Omental fat pad (tissue), 4 donors: ENCODE measurements at places on chromosomes 13 and 19.

DNA sequence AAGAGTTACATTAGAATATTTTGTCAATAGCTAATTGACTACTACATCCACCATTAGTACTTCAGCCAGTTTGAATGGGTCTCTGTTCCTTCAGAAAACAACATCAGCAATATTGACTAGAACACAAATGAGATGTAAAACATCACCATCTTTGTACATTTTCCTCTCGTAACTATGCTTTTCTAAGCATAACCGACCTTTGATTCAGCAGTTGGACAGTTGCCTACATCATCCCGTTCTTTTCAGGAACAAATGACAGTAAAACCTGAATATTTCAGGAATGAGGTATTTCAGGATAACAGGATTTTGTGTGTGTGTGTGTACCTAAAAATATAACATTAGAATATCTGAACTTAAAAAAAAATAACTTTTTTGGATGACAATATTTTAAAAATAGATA lies 60.9 kb downstream of the STARD13 start:
- no peak for DNase-seq

GRCh38 chr19:2096480-2097202 lies at the start of gene IZUMO4:
Gene IZUMO4, plus strand, starts transcription at chr19:2096915. Its CDS starts 31 bp downstream, at chr19:2096946.
- peak; percentile 99 for DNase-seq

DNA sequence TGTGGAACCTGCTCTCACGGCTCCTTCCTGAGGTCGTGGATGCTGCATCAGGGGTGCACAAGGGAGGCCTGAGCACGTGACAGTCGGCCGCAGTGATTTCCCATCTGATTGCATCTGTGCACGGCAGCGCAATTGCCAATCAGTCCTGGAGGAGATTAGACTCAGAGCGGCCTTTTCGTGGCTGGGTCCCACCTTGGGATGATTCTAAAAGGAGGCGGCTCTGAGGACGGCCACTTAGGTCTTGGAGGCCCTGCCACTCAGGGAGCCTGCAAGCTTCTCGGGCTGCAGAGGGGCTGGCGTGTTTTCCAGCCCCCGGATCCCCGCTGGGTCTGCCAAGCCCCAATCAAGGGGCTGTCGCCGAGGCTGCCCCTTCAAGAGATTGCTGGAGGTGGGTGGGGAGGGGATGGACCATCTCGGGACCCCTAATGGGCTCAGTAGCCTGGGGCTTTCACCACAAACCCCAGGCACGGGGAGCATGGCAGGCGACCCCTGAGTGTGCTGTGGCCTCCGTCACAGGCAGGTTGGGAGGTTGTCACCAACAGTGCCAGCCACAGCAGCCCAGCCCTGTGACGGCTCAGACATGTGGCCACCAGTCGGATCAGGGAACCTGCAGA lies 51.6 kb downstream of the SOX1 start:
- DNase-seq, result no peak

- no peak for DNase-seq
Observed at GRCh38 chr19:5718037-5718578, 1.8 kb downstream of the LONP1 start.

- DNase-seq, result no peak
Observed at GRCh38 chr19:49543032-49543431, 15.2 kb downstream of the RCN3 start.

DNA sequence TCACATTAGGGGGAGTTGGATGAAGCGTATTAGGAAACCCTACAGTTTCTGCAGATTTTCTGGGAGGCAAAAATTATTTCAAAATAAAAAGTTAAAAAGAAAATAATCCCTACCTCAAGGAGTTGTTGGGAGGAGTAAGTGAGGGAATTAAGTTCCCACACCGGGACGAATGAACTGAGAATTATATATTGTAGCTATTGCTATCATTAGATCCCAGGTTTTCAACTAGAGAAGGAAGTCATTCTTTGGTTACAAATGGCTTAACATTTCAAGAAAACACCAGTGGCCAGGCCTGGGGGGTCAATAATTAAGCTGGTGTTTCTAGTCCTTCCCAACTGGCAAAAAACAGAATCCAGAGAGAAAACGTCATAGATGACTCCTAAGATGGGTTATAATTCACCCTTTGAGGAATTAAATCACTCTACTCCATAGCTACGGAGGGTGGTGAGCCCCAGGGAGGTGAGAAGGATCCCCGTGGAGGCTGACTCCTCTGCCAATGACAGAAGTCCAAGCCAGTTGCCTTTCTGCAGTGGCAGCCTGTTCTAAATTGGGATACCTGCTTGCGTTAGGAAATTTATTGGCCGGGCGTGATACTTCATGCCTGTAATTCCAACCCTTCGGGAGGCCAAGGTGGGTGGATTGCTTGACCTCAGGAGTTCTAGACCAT lies 1.2 kb upstream of the MYDGF start:
- no peak for DNase-seq

DNA sequence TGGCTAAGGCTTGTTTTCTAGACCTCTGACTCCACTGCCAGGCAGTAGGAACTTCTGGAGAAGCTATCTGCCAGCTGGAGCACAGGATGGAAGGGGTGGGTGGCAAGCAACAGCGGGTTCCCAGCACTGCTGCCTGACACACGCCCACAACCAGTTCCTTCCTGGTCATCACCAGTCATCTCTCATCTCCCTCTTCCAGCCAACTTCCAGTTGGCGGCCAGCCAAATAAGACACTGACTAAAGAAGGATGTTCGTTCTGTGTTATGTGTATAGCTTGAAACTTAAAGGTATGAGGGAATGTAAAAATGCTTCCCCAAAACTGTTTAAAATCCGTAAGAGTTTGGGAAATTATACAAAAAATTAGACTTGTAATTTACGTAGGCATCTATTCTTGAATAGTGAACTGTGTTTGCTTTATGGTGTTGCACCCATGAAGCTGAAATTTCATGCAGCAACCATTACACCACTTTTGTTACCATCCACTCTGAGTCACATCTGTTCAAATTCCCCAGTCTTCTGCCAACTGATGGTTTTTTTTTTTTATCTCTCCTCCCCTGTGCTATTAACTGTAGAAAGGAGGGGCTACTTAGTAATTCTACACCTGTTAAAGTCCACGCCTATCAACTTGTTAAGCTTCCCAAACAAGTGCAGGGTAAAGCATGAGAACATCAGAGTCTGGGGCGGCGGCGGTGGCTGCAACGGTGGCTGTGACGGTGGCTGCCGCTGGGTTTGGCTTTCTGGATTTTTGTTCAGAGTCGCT lies 86.2 kb upstream of the FRY start:
- DNase-seq, result peak; percentile 75

DNA sequence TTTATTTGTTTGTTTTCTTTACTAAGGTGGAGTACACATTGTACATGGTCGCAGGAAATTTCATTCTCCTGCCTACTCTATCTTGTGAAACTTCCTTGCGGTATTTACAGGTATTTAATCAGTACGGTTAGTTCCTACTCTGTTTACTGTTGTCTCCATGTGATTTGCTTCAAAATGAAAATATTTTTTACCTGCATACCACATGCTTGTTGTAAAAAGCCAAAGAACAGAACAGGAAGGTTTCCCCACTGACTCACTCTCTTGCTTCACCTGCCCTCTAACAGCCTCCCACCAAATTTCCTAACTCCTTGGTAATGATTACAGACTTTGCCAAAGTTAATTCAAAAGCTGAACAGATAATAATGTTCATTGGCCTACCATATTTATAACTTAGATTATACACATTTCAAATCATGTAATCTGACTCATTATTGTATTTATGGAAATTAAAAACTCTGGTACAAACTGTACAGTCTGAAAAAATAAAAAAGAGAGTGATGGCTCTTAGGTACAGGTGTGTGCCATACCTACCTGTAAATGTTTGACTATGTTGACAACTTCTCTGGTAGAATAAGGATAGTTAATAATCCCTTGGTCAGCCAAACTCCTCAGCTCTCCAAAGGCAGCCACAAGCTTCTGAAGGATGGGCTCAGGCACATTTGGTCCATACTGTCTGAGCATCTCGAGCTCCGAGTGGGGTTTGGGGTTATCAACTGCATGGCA lies 239.9 kb downstream of the VWA8 start:
- no peak for DNase-seq

- no peak for DNase-seq
Observed at GRCh38 chr13:79782541-79783205, 301.7 kb downstream of the NDFIP2 start.

DNA sequence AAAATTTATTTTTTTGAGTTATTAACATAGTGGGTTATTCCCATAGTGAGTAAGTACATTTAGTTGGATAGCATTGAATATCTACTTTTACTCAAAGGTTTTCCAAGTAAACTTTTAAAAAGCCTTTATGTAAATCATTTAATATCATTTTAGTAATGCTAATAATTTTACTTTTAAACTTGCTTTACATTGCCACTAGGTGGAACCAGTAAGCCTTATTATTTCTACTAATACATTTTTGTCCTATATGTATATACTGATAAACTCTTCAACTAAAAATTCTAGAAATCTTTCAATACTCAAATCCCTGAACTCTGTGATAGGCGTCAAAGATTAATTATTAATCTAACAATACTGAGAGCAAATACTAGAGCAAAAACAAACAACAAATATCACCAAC lies 1709.2 kb upstream of the PCDH20 start:
- DNase-seq, result no peak

DNA sequence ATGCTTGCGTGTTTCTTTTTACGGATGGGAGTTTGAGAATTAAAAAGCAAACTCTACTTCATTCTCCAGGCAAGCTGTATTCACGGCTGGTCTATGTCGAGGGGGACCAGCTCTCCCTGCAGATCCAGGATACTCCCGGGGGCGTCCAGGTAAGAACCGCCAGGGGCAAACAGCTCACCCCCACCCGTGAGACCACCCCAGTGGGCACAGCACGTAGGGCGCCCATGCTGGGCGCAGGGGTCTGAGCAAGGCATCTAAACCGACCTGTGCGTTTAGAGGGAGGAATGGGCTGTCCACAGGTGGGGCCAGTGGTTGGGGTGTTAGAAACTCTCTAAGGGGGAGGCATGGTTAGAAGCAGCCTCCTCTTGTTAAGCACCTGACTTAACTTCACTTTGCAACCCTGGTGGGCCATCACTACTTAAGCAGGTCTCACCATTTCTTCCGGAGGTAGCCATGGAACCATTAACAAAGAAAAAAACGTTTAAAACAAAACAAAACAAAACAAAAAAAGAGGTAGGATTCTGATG lies 1.0 kb downstream of the RASL11A start:
- DNase-seq, result no peak

DNA sequence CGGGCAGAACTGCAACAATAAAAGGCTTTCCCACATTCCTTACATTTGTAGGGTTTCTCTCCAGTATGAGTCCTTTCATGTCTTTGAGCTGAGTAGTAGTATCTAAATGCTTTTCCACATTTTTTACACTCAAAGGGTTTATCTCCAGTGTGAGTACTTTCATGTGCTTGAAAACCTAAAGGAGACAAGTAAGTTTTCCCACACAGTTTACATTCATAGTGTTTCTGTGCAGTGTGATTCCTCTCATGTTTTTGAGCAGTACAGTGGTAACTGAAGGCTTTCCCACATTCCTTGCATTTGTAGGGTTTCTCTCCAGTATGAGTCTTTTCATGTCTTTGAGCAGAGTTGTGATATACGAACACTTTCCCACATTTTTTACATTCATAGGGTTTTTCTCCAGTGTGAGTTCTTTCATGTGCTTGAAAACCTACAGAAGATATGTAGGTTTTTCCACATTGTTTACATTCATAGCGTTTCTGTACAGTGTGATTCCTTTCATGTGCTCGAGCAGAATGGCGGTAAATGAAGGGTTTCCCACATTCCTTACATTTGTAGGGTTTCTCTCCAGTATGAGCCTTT lies 47.0 kb downstream of the ZNF44 start:
- no peak for DNase-seq

DNA sequence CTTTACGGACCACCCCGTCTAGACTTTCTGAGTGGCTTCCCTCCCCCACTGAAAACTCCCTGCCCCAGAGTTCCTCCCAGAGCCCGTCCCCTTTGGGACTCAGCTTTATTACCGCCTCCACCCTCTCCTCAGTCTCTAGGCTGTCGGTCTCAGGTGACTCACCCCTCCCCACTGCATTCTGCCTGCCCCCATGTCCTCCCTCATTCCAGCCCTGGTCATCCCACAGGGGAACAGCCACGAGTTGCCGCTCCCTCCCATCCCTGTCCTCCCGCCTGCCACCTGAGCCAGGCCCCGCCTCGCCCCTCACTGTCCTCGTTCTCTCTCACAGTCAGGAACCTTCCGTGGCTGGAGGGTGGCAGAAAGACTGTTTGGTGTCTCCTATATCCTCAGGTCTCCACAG lies 57.3 kb downstream of the SMARCA4 start:
- DNase-seq, result no peak

- no peak for DNase-seq
Observed at GRCh38 chr19:30719189-30719998, 347.2 kb downstream of the ZNF536 start.

DNA sequence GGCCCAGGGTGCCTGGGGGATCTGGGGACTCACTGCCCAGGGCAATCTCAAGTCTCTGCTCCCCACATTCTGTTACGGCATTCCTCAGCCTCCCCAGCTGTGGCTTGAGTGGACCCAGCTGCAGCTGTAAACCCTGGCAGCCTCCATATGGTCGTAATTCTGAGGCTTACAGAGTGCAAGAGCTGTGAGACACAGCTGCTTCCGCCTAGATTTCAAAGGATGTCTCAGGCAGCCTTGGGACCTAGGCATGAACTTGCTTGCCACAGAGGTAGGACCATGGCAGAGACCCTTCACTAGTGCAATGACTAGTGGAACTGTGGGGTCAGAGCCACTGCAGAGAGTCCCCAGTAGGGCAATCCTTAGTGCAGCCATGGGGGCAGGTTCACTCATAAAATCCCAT lies 297.5 kb downstream of the ENOX1 start:
- no peak for DNase-seq

GRCh38 chr19:49920624-49921363 lies 8.2 kb upstream of the ATF5 start:
- no peak for DNase-seq

DNA sequence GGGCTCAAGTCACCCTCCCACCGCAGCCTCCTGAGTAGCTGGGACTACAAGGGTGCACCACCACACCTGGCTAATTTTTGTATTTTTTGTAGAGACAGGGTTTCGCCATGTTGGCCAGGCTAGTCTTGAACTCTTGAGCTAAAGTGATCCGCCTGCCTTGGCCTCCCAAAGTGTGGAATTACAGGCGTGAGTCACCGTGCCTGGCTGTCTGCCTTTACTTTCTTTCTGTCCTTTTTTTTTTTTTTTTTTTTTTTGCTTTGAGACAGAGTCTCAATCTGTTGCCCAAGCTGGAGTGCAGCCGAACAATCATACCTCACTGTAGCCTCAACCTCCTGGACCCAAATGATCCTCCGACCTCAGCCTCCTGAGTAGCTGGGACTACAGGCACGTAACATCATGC lies 25.0 kb upstream of the OR1M1 start:
- no peak for DNase-seq

GRCh38 chr19:22144394-22144793 lies 52.4 kb downstream of the ZNF676 start:
- DNase-seq, result no peak

GRCh38 chr13:109756778-109757177 lies 29.6 kb downstream of the IRS2 start:
- no peak for DNase-seq

- DNase-seq, result no peak
Observed at GRCh38 chr19:57171551-57172081, 4.3 kb upstream of the DUXA start.

DNA sequence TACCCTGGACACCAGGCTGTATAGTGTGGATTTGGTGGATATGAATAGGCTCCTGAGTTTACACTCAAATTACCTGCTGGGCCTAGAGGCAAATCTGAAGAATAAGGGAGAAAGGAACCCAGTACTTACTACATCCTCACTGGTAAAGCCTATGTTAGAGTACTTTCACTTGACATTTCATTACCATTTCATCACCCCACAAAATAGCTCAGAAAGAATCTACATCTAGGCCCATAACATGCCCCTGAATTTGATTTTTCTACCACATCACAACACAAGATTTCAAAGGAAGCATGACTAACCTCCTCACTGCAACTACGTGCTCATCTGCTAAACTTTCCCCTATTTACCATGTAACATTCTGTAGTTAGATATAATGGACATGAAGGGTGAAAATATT lies 43.3 kb downstream of the VWA8 start:
- no peak for DNase-seq
